ENCODE measurements at places on chromosomes 12 and 14.

GRCh38 chr12:78402366-78403134, 462.0 kb upstream of the SYT1 start:
- peak; percentile 45 for DNase-seq

DNA sequence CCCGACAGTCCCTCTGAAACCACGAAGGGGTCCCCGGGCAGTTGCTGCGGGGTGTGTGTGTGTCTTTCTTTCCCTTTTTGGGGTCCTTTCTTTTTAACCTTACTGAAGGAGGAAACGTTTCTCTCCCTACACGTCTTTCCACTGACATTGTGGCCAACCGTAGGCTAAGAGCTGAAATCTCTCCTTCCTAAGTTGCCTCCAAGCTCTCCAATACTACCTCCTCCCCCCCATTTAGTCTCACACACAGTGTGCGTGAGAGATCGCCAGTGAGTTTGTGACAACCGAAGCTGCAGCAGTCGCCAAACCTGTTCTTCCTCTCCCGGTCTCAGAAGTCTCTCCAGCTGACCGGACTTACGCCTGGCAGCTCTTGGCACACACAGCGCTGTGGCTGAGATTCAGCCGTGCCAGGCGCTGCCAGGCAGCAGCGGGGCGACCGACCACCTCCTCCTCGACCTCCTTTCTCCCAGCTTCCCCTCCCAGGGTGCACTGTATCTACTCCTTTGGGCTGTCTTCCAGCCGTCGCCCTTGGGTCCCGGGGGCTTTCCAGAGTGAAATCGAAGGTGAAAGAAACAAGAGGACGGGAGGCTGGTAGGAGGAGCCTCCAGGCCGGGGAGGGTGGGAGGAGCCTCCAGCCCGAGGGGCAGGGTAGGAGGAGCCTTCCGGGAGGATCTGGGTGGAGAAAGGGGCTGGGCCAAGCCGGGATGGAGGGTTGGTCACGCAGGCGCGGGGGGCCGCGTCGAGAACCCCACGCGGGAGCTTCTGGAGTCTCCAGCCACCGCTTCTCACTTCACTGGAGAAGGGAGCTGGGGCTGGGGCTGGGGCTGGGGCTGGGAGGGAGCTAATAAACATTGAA, at the start of gene TMTC2:
TSS of gene TMTC2 (plus strand) at position 739 of the 853 bp plus-strand sequence.
- DNase-seq, result peak; percentile 81

DNA sequence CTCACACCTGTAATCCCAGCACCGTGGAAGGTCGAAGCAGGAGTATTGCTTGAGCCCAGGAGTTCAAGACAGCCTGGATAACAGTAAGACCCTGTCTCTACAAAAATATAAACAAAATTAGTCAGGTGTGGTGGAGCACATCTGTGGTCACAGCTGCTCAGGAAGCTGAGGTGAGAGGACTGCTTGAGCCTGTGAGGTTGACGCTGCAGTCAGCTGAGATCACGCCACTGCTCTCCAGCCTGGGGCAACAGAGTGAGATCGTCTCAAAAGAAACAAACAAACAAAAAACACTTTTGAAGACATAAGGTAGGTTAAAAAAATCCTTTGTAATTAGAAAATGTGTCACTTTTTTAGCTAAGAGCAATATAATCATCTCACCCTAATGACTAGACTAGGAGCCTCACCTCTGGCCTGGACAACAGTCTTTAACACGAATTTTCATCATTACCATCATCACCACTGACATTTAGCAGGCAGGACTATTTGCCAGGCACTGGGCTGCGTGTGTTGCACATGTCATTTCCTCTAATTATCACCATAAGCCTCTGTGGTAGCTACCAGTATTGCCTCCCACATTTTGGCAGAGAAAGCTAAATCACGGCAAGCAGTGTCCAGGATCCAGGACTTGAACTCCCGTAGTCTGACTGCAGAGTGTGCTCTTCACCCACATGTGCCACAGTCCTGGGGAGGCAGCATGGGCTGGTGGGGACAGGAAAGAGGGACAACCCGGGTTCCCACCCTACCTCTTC, 4.6 kb upstream of the SYCP3 start:
- DNase-seq, result peak; percentile 9

DNA sequence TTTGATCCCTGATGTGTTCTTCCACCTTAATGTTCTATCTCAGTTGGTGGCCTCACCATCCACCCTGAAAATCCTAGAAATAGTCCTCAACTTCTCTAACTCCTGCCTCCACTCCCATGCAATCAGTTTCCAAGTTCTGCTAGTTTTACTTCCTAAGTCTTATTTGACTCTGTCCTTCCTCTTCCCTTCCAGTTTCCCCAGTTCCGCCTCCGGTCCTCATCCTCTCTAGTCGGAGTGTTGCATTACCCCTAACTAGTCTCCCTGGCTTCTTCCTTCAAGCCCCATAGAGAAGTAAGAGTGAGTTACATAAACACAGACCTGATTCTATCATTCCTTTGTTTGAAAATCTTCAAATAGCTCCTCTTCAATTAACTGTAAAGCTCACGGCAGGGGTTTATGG, 236.5 kb downstream of the GXYLT1 start:
- no peak for DNase-seq

DNA sequence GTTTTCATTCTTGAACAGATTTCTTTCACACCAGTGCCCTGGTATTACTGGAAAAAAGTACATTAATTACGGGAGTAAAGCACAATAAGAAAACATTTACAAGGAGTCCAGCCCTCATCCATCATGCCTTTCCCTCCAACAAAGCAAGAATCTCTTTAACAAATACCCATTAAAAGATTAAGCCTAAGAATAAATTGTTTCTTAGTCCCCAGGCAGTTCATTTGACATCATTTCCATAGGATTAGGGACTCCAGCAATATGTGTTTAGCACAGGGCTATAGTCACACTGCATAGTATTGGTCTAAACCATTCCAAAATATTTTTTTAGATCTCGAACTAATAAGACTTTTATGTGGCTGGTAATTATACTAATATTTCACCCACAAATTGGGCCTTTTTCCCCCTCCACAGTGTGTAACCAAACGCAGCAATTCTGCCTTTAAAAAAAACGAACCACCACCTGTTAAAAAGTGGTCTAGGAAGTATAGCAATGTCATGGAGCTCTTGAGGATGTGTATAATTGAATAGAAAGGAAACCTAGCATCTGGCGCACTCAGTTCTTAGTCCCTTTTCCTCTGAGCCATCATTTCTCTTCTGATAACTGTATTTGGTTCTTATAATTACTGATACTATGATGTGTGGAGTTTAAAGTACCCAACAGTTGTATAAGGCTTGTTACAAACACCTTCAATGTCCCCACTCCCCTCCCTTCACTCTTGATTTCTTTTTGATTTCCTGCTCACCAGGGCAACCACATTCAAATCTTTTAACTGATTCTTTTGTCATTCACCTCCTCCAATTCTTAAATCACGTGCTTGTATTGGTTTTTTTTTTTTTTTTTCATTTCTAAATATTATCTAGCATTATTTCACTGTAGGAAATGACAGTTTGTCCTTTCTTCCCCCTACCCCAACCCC, 138.7 kb downstream of the ETV6 start:
- no peak for DNase-seq

DNA sequence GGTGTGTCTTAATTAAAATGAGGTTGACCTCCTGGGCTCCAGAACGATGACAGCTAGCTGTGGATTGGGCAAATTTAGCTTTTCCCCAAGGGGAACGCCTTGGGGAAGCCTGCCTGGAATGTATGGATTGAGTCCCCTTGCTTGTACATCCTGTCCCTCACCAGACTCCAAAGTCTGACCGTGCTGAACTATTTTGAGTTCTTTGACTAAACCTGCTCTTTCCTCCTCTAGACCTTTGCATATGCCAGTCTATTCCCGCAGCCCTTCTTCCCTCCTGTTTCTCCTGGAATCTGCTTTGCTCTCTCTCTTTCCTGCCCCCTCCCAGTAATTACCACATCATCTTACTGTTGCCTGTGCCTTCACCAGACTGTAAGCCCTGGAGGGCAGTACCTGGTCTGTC, 11.5 kb upstream of the KDM2B start:
- no peak for DNase-seq

GRCh38 chr12:52061470-52062166, 8.2 kb upstream of the ATG101 start:
- DNase-seq, result no peak

Measured in AG10803 (cell line).